ENCODE measurements at places on chromosomes 3 and 15. TPM values are rescaled to one million over a fixed set of nuclear protein-coding genes. Genes with fewer than 3 reads are reported as not detected.

Gene DOCK3
- total RNA-seq, result under 0.01 TPM

Gene C3orf70
- 1.5 TPM for total RNA-seq

Gene TICRR
- total RNA-seq, result 4.9 TPM

Gene C2CD4A
- not detected for total RNA-seq

Gene FHIT
- 1.2 TPM for total RNA-seq

Gene DUOXA2
- not detected for total RNA-seq

Gene TMC3
- not detected for total RNA-seq

Gene ROBO2
- 2.8 TPM for total RNA-seq

Gene SLC28A1
- not detected for total RNA-seq

Gene SSUH2
- not detected for total RNA-seq

Gene TEX55
- total RNA-seq, result not detected

Gene OR5K2
- not detected for total RNA-seq

Gene ITPR1
- 57.9 TPM for total RNA-seq

Gene CADM2
- not detected for total RNA-seq

Gene NGLY1
- 32.1 TPM for total RNA-seq

Gene PPARG
- 1.2 TPM for total RNA-seq

Gene P3H2
- total RNA-seq, result 24.8 TPM

Data from smooth muscle cell of the umbilical artery (primary cell).